ENCODE measurements at places on chromosomes 12 and 14. TPM values are rescaled to one million over a fixed set of nuclear protein-coding genes. Genes with fewer than 3 reads are reported as not detected.

- no peaks in the 10 kb centered on the region for H3K36me3 ChIP-seq
- H3K4me1 ChIP-seq: no peaks in the 10 kb centered on the region
- H3K27me3 ChIP-seq: no peaks in the 10 kb centered on the region
- no peak overlapping the region for H3K27ac ChIP-seq
- no peak for DNase-seq
Measured at GRCh38 chr14:38297681-38298080, 41.8 kb upstream of the CLEC14A start.

GRCh38 chr12:128840862-128841468 lies 12.3 kb upstream of the GLT1D1 start:
- H3K36me3 ChIP-seq: no peaks in the 10 kb centered on the region
- H3K27ac ChIP-seq: no peak overlapping the region
- H3K27me3 ChIP-seq: peaks cover 8% of the 10 kb centered on the region
- no peak for DNase-seq
- H3K4me3 ChIP-seq: no peak overlapping the region
- peaks cover 15% of the 10 kb centered on the region for H3K4me1 ChIP-seq

GRCh38 chr14:63543000-63543825 lies at the start of gene PPP2R5E:
Gene PPP2R5E (minus strand): TSS chr14:63543377. CDS start chr14:63539685, 3,692 bp downstream.
- H3K27ac ChIP-seq: peak within 1 kb of the TSS; percentile 95
- H3K4me3 ChIP-seq: peak within 1 kb of the TSS; percentile 92
- H3K4me1 ChIP-seq: peaks cover 27% of the 10 kb centered on the region
- peaks cover 17% of the 10 kb centered on the region for H3K36me3 ChIP-seq
- peak; percentile 98 for DNase-seq

DNA sequence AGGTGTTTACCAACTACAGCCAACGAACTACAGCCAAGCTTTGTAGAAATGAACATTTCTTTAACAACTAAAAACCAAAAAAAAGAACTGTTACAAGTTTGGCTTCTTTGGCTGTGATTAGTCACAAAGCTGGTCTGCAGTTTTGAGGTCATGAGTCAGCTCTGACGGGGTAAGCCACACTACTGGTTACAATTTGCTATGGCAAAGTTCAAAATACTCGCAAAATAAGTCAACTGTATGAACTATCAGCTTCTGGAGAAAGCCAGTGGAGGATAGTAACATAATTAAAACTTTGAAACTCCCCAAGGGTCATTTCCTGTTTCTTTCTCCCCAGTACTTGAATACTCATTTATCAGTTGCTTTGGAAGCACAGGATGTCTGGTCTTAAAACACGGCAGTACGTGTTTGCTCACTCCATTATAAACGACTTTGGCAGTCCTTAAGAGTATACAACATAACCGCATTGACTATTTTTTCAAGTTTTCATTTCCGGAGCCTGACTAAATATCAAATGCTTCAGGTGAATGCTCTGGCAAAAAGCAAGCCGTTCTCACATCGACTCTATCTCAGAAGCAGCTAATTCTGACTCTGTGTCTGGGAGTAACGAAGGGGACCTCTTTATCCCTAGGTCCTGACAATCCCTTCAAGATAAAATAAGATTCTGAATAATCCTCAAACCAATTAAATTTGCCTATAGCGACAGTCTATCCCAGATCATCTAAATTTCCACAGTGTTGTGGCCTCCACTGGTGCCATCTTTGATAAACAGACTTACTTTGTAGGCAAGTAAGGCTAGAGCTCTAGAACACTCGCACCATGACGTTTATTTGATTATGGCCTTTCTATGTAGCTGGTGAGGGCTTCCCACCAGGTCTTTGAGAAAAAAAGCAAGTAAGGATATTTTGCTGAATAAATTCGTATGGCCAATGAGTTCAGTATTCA lies 10.6 kb downstream of the PHLDA1 start:
- peak overlapping the region; percentile 99 for H3K27ac ChIP-seq
- no peaks in the 10 kb centered on the region for H3K27me3 ChIP-seq
- DNase-seq: peak; percentile 67

DNA sequence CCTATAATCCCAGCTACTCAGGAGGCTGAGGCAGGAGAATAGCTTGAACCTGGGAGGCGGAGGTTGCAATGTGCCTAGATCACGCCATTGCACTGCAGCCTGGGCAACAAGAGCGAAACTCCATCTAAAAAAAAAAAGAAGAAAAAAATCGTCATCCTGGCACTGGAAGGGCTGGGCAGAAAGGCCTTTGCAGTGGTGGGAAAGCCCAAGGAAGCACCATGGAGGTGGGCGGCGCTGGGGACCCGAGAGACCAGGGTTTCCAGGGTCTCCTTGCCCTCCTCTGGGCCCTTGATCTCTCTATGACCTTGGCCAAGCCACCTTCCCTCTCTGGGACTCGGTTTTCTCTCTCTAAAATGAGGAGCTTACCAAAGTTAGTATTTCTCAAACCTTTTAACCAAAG lies 65.4 kb downstream of the LGMN start:
- no peaks in the 10 kb centered on the region for H3K27me3 ChIP-seq
- peaks cover 45% of the 10 kb centered on the region for H3K36me3 ChIP-seq
- H3K4me1 ChIP-seq: peaks cover 9% of the 10 kb centered on the region

- peaks cover 19% of the 10 kb centered on the region for H3K36me3 ChIP-seq
- no peak overlapping the region for H3K4me3 ChIP-seq
- H3K27me3 ChIP-seq: no peaks in the 10 kb centered on the region
- no peak for DNase-seq
Measured at GRCh38 chr12:64383675-64384074, 6.9 kb downstream of the C12orf56 start.

DNA sequence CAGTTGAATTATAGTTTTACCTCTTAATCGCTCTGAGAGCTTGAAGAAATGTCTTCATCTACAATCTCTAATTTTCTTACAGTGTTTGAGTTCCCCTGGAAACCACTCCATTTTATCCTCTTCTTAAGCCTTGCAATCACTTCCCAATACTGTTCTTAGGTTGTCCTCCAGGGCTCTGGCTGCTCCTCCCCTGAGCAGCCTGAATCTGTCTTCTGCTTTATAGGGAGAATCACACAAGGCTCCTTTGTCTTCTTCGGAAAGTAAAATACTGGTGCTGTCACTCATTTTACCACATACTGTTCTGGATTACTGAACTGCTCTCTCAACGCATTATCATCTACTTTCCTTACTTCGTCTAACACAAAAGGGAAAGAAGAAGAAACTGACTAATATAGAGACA lies 133.7 kb downstream of the MDGA2 start:
- H3K4me3 ChIP-seq: no peak overlapping the region
- no peak overlapping the region for H3K27ac ChIP-seq
- DNase-seq: no peak
- H3K4me1 ChIP-seq: no peaks in the 10 kb centered on the region

GRCh38 chr14:20807304-20808161 lies 4.9 kb upstream of the RNASE1 start:
- H3K4me3 ChIP-seq: no peak overlapping the region
- no peak overlapping the region for H3K27ac ChIP-seq

GRCh38 chr12:67618303-67618702 lies 30.2 kb upstream of the DYRK2 start:
- H3K27me3 ChIP-seq: peaks cover 11% of the 10 kb centered on the region
- no peak for DNase-seq
- H3K4me3 ChIP-seq: no peak overlapping the region
- H3K36me3 ChIP-seq: no peaks in the 10 kb centered on the region
- H3K4me1 ChIP-seq: no peaks in the 10 kb centered on the region

DNA sequence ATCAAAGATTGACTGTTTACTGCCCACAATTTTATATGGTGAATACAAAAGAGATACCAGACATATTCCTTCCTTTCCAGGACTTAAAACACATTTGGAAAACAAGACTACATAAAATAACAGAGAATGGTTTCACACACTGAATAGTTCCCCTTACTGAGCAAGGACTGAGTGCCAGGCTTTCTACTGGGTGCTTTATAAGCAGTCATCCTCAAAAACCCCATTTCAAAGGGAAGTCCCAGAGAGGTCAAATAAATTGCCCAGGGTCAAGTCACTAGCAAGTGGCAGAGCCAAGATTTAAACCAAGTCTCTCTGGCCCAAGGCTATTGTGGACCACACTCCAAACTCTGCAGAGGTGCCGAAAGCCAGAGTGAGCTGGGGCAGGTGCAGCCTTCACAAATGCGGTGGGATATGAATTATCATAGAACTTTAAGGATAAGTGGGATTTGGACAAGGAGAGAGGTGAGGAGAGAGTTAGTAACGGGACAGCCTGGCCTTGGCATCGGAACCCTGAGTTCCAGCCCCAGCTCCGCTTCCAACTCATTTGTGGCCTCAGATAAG lies 9.1 kb upstream of the RPAP3 start:
- peaks cover 24% of the 10 kb centered on the region for H3K4me1 ChIP-seq
- H3K4me3 ChIP-seq: no peak overlapping the region
- no peak for DNase-seq
- H3K36me3 ChIP-seq: no peaks in the 10 kb centered on the region

DNA sequence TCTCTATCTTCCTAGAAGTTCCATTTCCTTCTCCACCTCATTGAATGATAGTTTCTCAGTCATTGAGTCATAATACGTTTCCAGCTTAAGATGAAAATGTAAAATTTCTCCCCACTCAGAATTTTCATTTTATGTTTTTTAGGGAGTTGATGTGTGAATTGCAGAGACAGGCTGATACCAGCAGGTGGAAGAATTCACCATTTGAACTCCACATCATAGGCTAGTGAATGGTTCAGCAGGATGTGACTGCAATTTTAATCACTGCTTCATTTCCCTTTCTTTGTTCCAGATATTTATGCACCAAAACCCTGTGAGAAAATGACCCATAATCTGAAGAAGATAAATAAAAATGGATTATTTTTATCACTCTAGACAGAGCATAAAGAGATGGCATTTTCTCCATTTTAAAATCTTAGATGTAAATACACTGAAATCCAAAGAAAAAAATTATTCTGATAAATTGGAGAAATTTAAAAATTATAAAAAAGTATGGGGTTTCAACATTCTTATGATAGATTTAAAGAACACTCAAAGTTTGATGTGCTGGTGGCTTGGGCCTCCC lies 10.6 kb upstream of the PYGL start:
- no peak overlapping the region for H3K27ac ChIP-seq
- H3K27me3 ChIP-seq: peaks cover 2% of the 10 kb centered on the region
- no peak for DNase-seq
- no peaks in the 10 kb centered on the region for H3K36me3 ChIP-seq
- H3K4me1 ChIP-seq: peaks cover 15% of the 10 kb centered on the region

GRCh38 chr12:10182354-10183049 lies 3.7 kb downstream of the TMEM52B start:
- H3K27ac ChIP-seq: no peak overlapping the region
- peaks cover 21% of the 10 kb centered on the region for H3K27me3 ChIP-seq

DNA sequence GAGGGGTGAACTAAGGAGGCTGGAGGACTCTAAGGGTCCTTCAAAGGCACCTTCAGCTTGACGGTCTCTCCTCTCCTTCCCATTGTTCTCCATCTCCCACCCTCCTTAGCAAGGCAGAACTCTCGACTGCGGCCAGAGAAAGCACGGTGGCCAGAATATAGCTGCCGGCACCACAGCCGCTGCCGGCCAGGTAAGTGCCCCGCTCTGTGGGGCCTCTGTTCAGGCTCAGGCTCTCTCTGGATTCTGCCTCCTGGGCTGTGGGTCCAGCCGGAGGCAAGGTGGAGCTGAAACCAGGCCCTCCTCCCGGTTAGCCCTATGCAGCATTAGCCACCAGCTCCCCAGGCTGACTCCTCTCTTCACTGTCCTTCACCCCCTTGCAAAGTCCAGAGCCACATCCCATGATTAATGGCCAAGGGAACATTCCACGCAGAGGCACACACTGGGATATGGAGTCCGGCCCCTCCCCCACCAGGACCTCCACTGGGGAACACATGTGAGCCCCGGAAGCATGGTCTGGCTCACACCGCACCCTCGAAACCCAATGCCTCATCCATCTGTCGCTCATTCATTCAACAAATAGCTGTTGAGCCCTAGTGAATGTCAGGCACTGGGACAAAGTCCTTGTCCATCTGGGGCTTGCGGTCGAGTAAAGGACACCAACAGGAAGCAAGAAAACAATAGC lies 25.2 kb downstream of the LTBP2 start:
- H3K27me3 ChIP-seq: peaks cover 1% of the 10 kb centered on the region
- H3K4me3 ChIP-seq: no peak overlapping the region
- no peaks in the 10 kb centered on the region for H3K36me3 ChIP-seq
- DNase-seq: no peak
- no peaks in the 10 kb centered on the region for H3K4me1 ChIP-seq

The ANKLE2 gene
- total RNA-seq: 152 TPM

DNA sequence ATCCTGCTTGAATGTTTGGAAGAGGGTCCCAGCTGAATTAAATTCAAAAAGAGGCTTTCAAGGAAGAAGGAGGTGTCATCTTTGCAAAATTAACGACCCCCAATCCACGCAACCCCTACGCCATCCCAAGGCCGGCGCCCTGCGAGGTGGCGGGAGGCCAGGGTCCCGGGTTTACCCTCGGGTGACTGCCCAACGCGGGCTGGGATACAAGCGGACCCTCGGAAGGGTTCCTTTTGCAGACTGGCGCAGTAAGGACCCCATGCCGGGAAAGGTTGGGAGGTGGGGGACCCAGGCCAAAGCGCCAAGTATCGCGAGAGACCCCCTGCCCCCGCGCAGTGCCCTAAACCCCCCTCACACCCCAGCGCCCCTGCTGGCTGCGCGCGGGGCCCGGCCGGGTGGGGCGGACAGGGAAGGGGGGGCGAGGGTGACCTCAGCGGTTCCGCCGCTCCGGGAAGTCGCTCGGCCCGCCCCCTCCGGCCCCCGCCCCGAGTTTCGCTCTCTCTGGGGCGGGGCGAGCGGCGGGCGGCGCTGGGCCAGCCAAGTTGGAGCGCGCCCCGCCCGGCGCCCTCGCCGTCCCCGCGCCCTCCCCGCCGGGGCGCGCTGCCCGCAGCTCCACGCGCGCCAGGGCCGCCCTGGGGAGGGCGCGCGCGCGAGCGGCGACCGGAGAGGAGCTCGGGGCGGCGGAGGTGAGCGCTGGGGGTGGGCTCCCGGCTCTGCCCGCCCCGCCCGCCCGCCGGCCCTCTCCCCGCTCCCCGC lies 708 bp upstream of the ZBTB42 start:
- no peak overlapping the region for H3K27ac ChIP-seq
- peak; percentile 73 for DNase-seq
- H3K4me3 ChIP-seq: peak overlapping the region; percentile 41
- peaks cover 2% of the 10 kb centered on the region for H3K27me3 ChIP-seq
- H3K36me3 ChIP-seq: no peaks in the 10 kb centered on the region

The POLE2 gene
- total RNA-seq: 47.2 TPM

DNA sequence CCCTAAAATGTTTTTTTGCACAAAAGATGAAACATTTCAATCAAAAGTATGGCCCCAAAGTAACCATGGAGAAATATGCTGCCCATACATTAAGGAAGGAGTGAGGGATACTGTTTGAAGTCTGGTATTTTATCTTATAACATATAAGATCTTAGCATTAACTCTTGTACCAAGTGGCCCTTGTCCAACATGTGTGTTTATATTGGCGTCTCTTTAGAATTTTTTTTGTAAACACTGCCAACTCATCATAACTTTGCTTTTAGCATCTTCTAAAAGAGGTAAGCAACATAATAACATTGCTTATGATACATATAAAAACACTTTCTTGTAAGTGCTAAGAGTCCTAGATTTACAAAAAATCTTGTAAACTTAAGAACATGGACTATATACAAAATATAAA lies 419.7 kb downstream of the ADAMTS20 start:
- no peaks in the 10 kb centered on the region for H3K4me1 ChIP-seq
- no peak overlapping the region for H3K4me3 ChIP-seq
- no peaks in the 10 kb centered on the region for H3K27me3 ChIP-seq
- no peak for DNase-seq

The SDS gene
- total RNA-seq: not detected
